ENCODE measurements at places on chromosomes 1 and 21.

- DNase-seq = no peak
Observed at GRCh38 chr1:61887931-61888564, 145.8 kb downstream of the PATJ start.

GRCh38 chr1:158255656-158256055 is 1.4 kb downstream of the CD1A start:
- no peak for DNase-seq

DNA sequence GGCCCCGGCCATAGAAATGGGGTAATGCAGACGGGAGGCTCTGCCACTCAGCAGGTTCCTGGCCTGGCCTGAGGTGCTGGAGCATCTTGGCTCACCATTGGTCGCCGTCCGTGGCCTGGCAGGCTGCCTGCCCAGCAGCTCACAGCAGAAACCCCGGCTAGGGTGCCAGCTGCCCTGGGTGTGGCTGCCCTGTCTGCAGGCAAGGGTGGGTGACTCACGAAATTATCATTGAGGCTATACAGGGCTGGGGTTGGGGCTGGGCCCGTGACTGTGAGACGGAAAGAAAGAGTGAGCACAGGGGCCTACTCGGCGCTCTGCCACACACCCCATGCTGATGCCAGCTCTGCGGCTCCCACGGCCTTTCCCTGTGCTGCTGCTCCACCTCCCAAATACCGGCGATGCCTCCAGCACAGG is 8.0 kb upstream of the PKP1 start:
- no peak for DNase-seq

DNA sequence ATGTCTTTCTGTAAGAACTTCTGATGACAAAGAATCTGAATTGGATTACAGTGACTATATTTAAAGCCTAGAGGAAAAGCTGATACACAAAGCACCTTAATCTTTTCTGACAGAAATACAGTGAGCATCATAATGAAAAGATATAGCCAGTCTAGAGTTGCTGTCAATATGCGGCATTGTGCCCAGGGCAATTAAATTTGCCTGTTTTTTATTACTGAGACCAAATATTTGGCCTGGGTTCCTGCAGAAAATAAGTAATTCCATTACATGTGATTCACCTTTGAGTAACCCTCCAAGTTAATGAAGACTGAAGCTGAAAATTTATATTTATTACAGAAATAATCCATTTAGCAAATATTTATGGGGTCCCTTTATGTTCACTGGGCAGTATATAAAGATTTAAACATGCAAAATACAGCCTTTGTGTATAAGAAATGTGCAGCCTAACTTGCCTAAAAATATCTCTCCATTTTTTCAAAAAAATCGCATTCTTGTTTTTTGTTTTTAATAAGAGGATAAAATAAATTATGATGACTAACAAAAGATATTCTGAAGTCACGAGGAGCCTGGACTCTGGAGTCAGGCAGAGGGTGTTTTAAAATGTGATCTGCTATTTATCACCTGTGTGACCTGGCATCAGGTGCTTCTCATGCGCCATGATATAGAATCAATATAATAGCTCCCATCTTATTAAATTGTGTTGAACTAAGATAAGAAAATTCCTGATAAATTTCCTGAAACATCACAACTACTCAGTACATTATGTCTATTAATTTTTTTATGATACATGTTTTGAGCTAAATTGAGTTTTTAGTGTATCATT is 83.6 kb downstream of the SGIP1 start:
- no peak for DNase-seq

Measured in BJ (cell line).